ENCODE measurements at places on chromosomes 11 and 22.

DNA sequence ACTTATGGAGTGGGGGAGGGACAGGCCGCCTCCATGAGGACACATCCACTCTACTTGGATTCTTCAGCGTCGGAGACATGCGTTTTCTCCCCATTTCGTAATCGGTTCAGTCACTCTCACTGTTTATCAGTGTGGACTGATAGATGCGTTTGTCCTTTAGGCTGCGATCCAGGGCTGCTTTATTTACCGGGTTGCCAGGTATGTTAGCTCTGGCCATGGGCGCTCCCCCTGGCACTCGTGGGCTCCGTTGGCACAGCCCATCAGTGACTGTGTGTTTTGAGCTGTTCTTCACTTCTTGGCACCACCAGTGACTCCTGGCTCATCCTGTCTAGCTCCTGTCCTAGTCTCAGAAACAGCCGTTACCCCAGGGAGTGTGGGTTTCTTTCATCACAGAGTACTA lies 1203.3 kb downstream of the BRD1 start:
- no peak for DNase-seq

- peak; percentile 34 for DNase-seq
These were observed 34.7 kb downstream of the ATG16L2 start for GRCh38 chr11:72848846-72849466.

GRCh38 chr22:22867996-22868715 lies 19.5 kb upstream of the IGLL5 start:
- DNase-seq = no peak

- DNase-seq = no peak
These were observed 2.9 kb downstream of the PKNOX2 start for GRCh38 chr11:125167292-125167953.

- DNase-seq = peak; percentile 37
These were observed 22.5 kb downstream of the SUN2 start for GRCh38 chr22:38733329-38733723.

- DNase-seq = peak; percentile 67
These were observed 83.5 kb downstream of the C22orf31 start for GRCh38 chr22:28978158-28978557.

- DNase-seq = peak; percentile 53
These were observed 45.2 kb downstream of the TBX1 start for GRCh38 chr22:19805821-19806212.

DNA sequence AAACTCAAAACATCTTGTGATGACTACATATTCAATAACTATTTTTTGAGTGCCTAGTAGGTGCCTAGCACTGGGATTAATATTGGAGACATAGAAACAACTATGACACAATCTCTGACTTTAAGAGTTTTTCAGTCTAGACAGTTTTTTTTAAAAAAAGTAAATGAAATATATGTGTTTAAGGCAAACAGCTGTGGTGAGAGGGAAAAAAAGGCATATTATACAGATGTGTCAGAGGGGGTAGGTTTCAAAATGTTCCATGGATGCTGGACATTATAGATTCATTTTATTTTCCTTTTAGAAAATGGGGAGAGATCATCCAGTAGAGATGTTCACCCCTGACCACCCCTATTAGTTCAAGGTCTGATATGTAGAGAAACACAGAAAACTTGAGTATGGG lies 90.8 kb downstream of the LUZP2 start:
- DNase-seq = peak; percentile 6

- DNase-seq = peak; percentile 80
These were observed 3.9 kb upstream of the BCL2L13 start for GRCh38 chr22:17634696-17635095.

GRCh38 chr11:87125257-87125656 lies 87.5 kb downstream of the TMEM135 start:
- no peak for DNase-seq

- no peak for DNase-seq
These were observed 117.7 kb downstream of the WT1 start for GRCh38 chr11:32317643-32318042.

DNA sequence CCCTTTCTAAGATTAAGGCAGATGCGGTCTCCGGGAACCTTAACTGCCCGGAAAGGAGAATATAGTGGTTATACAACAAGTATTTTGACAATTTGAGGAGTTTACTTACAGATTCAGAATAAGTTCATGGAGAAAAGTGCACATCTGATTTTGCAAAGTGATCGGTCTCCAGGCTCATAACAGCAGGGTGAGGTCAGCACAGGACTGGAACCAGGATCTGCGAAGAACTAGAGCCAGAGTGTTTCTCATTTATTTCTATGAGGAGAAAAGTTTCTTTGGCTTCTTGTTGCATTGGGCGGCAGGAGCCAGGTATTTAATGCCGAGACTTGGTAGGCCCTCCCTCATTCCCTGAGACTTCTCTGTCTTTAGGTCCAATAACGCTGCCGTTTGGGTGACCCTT lies 3.7 kb downstream of the ADAMTS15 start:
- no peak for DNase-seq

GRCh38 chr22:19870153-19871022 lies 15.7 kb upstream of the GNB1L start:
- no peak for DNase-seq

- DNase-seq = no peak
These were observed 161.1 kb upstream of the CADM1 start for GRCh38 chr11:115665175-115665821.

GRCh38 chr11:32332990-32333319 lies 102.4 kb downstream of the WT1 start:
- DNase-seq = no peak

DNA sequence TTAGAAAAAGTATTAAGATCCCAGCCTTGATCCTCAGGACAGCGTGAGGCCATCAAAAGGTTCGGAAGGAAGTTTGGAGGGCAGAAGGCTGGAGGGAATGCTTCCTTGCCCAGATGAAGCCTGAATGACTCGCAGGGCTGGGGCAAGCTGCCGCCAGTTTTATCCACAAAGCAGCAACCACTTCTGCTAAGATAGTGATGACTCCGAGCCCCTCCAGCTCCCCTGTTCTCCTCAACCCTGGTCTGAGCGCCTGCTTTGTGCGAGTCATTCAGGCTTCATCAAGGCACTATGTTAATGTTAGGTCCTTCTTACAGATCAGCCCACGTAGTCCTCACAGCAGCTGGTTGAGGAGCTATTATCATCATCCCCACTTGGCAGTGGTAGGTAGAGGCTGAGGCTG lies 158.8 kb downstream of the COMMD9 start:
- DNase-seq = peak; percentile 6

DNA sequence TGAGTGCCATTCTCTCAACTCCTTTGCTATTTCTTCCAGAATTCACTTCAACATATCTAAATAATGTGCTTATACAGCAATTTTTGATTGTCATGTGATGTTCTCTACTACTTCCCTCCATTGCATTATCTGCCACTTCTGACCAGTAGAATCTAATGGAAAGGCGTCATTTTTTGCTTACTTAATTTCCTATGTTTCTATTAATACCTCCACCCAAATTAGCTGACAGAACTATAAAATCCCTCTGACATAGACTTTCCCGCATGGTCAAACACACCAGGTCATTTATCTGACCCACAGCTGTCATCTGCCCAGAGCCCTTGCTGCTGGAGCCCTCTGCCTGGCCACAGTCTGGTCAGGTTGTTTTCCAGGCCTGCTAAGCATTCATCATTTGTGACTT lies 258.6 kb upstream of the NARS2 start:
- no peak for DNase-seq

GRCh38 chr11:72584293-72584938 lies 89.8 kb downstream of the PDE2A start:
- peak; percentile 13 for DNase-seq

GRCh38 chr11:44702889-44703288 lies 23.9 kb upstream of the TSPAN18 start:
- no peak for DNase-seq

DNA sequence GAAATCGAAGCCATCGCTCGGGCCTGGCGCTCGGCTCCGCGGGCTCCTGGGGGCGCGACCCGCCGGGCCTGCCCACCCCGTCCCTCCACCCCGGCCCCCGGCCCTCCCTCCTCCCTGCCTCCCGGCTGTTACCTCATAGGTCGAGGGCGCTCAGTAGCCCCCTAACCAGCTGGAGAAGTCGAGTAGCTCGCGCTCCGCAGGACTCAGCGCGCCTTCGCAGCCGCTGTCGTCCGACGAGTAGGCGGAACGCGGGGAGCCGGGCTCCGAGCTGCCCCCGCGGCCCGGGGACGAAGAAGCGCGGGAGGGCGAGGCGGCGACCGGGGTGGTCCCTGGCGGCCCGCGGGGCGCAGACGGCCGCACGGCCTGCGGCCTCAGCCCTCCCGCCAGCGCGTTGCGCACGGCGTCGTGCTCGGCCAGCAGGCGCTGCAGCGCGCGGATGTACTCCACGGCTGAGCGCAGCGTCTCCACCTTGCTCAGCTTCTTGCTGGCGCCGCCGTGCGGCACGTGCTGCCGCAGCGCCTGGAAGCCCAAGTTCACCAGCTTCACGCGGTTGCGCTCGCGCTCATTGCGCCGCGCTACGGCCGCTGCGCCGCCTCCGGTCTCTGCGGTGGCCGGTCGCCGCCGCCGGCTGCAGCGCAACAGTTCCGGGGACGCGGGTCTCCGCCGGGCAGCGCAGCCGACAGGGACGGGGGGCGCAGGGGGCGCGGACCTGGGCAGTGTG lies 627 bp downstream of the ASCL2 start:
- peak; percentile 43 for DNase-seq

GRCh38 chr22:44360668-44361381 lies 48.1 kb upstream of the SHISAL1 start:
- no peak for DNase-seq

DNA sequence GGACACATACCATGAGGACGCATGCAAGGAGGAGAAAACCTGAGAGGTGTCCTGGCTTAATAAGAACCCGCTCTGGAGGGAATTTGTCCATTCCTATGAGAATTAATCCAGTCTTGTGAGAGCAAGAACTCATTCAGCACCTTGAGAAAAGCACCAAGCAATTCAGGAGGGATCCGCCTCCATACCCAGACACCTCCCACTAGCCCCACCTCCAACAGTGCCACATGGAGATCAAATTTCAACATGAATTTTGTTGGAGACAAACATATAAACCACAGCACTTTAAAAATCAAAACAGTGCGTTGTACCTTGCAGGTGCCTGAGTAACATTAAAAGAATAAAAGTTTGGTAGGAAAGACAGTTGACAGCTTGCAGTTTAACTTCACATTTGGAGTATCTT lies 11.4 kb downstream of the UBE4A start:
- DNase-seq = no peak

DNA sequence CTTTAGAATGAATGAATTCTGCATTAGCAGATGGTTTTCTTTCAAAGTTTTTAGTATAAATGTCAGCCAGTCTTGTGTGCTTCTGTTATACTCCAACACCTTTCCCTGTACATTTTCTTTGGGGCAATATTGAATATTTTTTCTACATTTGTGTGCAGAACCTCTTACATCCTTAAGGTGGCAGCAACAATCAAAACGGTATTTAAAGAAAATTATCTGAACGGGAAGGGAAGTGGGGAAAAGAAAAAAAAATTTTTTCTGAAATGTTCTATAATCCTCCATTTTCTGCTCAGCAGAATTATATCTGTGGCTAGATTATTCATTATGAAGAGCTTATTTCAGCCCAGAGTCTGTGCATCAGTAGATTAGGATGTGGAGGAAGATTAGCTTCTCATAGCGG lies 347.3 kb upstream of the RAG2 start:
- DNase-seq = peak; percentile 22

DNA sequence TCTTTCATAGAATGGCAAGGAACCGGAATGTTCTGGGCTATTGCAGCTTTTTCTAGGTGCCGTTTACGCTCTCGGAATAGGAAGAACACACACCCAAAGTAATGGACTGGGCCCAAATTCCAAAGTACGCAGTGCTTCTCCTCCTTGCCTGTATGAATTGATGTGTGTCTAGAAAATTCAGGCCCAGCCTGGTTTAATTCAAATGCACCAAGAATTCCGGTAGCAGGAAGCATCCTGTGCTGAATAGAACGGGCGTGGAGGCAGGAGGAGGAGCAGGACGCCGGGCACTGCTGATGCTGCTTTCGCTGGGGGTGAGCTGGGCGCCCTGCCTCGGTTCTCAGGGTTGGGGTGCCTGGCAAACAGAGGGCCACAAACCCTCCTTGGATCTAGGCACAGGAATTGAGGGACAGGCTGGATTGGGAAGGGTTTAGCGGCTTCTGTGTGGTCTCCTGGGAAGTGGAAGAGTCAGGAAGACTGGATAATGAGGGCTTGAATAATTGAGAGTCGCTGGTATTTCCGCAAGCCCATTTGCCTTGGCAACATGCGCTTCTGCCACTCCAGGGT lies 2.0 kb downstream of the PARVB start:
- DNase-seq = no peak

DNA sequence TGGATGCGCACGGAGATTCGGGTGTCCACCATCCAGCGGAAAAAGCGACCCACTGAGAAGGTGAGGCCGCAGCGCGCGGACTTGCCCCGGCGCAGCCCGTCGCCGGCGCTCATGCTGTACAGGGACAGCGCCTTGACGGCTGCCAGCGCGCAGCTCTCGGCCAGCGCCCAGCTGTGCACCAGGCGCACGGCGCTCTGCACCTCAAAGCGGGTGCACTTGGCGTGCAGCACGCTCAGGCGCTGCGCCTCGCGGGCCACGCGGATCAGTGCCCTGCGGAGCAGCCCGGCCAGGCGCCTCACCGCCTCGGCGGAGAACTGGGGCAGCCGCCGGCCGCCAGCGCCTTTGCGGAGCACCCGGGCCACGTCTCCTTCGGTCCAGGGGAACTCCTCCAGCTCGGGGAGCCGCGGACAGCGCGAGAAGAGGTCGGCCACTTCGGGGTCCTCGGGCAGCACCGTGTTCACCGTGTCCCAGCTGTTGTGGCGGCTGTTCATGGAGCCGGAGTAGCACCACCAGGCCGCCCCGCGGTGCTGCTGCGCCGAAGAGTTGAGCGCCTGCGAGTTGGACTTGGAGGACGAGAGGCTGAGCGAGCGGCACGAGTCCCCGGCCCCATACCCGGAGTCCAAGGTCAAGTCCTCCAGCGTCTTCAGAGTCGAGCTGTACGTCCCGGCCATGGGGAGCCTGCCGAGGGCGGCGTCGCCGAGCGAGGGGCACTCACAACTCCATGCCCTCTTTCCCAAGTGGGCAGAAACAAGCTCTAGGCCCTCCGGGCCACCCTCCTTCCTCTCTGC lies 703 bp downstream of the ABTB2 start:
- DNase-seq = peak; percentile 60

GRCh38 chr11:92826603-92827002 lies 142.8 kb upstream of the MTNR1B start:
- no peak for DNase-seq

- DNase-seq = no peak
These were observed 2.1 kb downstream of the GRIK4 start for GRCh38 chr11:120513436-120514315.

DNA sequence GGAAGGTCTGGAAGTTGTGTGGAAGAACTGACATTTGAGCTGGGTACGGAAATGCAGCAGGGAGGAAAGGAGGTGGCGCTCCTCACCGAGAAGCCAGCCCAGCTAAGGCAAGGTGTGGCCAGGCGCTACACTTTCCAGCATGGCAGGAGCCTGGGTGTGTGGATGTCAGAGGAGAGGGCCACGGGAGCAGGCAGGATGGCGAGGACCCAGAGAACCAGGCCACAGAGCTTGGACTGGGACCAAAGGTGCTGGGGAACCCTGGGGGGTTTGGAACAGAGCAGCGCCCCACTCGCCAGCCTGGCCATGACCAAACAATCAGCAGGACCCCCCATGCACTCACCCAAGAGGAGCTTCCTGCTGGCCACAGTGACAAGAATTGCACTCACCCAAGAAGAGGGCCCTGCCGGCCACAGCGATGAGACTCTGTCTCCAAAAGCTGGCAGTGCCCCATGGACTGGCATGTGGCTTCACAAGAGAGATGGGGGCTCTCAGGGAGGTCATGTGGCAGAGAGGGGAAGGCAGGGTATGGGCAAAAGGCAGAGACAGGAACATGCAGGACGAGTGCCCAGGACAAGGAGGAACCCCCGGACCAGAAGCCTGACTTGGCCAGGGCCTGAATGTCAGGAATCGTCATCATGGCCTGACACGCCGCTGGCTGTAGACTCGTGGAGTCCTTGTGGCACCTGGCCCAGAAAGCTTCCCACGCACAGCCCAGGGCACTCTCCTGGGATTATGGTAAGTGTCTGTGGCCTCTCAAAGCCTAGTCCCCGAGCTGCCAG lies 45.4 kb downstream of the IGF2 start:
- DNase-seq = no peak

All from kidney tubule cell (primary cell).